ENCODE measurements at places on chromosomes 6 and 20.

DNA sequence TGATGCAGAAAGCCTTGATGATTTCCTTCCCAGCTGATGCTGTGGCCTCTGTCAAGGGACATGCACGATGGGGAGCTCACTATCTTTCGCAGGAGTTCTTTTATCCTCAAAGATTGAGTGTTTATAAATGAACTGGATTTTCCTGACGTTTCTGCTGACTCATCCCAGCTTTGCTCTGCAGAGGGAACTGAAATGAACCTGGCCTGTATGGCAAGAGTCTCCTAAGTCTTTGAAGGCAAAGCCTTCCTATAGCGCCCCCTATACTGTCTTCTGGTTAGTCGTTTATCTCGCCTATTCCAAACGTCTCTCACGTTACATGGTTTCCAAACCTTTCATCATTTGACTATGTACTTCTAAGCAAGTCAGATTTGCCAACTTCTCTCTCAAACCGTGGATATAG, 565.3 kb downstream of the KIF16B start:
- no peak for DNase-seq

DNA sequence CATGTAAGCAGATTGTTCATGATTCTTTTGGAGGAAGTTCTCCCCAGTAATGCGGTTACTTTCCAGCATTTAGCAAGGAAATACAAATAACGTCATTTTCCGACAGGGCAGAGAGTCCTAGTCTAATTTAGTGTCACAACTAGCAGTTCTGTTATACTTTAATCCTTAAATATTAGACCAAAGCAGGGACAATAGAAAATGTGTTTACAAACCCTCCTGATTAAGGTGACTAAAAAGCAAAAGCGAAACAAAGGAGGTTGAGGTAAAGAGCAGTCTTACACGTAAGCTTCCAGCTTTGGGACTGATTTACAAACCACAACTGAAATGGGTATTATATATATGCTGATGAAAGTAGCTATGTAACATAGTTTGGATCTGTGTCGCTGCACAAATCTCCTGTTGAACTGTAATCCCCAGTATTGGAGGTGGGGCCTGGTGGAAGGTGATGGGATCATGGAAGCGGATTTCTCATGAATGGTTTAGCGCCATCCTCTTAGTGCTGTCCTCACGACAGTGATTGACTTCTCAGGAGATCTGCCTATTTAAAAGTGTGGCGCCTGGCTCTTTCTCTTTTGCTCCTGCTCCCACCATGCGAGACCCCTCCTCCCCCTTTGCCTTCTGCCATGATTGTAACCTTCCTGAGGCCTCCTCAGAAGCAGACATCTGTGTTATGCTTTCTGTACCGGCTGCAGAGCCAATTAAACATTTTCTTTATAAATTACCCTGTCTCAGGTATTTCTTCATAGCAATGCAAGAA, 81.9 kb downstream of the PLCB1 start:
- DNase-seq: no peak

DNA sequence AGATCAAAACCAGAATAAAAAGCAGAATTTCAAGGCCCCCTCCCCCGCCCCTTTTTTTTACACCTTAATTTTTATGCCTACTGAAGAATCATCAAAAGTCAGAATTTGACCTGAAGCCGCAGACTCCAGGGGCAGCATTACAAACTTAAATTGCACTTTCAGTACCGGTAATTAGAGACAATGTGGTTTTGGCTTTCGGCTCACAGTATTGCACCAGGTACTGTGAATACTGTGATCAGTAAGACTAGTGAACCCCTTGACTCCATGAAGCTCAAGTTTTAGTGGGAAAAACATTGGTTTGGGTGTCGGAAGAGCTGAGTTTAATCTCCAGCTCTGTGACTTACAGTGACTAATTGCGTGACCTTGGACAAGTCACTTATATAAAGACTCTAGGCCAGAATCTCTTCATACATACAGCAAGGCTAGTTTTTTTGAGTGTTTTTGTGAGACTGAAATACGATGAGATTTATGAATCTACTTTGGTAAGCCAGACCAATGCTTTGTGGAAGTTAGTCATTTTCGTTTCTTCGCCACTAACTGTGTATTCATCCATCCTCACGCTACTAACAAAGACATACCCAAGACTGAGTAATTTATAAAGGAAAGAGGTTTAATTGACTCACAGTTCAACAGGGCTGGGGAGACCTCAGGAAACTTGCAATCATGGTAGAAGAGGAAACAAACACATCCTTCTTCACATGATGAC, 114.7 kb downstream of the SASH1 start:
- DNase-seq: no peak

GRCh38 chr6:50962213-50962759, 143.6 kb downstream of the TFAP2B start:
- DNase-seq: no peak

GRCh38 chr6:111852725-111853124, 20.5 kb downstream of the FYN start:
- no peak for DNase-seq

- DNase-seq: no peak
Observed at GRCh38 chr6:30127238-30128093, 8.5 kb upstream of the TRIM40 start.

GRCh38 chr6:64497634-64498033, 862.0 kb downstream of the PHF3 start:
- no peak for DNase-seq

- DNase-seq: no peak
Observed at GRCh38 chr6:149130508-149130907, 187.0 kb upstream of the TAB2 start.

DNA sequence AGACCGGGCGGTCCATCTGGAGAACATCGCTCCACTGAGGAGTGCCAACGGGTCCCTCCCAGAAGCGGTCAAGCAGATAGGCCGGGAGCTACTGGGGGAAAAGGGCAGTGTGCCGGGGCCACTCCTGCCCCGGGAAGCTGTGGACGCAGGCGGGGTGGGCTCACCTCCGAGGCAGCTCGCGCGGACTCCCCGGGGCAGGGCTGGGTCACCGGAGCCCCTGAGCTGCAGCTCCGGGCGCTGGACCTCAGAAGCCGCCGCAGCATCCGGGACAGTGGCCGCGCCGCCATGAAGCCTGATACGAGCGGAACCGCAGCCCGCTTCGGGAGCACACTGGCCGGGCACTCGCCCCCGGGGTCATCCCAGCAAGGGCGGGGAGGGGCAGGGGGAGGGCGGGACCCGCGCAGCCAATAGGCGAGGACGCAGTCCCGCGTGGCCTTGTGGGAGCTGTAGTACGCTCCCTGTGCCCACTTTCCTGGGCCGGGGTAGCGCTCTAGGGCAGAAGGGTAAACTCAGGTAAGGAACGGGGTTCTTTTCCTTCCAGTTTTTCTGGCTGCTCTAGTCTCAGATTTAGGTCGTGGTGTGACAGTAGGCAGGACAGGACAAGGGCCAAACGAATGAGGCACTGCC, at the start of gene MOCS1:
MOCS1 (minus strand) TSS at position 332 of the 627 bp plus-strand sequence; CDS start at position 287, 45 bp downstream.
- DNase-seq: peak; percentile 78

DNA sequence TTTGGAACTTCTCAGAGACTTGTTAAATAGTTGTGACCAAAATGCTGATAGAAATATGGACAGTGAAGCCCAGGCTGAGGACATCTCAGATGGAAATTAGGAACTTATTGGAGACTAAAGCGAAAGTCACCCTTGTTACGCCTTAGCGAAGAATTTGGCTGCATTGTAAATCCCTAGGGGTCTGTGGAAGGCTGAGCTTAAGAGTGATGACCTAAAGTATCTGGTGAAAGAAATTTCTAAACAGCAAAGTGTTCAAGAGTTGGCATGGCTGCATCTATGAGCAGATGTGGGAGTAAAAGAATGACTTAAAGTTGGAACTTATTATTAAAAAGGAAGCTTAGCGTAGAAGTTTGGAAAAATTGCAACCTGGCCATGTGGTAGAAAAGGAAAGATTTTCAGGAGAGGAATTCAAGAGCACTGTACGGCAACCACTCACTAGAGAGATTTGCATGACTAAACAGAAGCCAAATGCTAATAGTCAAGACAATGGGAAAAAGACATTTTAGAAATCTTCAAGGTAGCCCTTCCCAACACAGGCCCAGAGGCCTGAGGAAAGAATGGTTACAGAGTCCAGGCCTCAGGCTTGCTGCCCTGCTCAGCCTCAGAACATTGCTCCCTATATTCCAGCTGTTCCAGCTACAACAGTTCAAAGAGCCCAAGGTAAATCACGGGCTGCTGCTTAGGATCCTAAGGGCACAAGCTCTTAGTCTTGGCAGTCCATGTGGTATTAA, 61.6 kb upstream of the TNFRSF21 start:
- DNase-seq: no peak

DNA sequence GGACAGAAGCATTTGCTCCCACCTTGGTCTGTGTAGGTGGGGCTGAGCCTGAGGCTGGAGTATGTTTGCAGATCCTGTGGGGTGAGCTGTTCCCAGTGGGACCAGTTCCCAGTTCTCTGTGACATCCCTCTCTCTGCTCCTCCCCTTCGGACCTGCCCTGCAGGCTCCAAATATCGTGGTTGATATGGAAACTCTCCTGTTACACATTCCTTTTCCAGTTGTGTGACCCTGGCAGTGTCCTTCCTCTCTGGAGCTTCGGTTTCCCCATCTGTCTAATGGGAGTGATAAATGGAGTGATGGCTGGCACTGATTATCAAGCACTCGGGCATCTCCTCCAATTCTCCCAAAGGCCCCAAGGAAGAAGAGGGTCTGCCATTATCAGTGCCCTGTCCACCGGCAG, 15.7 kb upstream of the TGM2 start:
- no peak for DNase-seq

GRCh38 chr6:1596088-1596852, 13.4 kb upstream of the FOXC1 start:
- DNase-seq: peak; percentile 92

DNA sequence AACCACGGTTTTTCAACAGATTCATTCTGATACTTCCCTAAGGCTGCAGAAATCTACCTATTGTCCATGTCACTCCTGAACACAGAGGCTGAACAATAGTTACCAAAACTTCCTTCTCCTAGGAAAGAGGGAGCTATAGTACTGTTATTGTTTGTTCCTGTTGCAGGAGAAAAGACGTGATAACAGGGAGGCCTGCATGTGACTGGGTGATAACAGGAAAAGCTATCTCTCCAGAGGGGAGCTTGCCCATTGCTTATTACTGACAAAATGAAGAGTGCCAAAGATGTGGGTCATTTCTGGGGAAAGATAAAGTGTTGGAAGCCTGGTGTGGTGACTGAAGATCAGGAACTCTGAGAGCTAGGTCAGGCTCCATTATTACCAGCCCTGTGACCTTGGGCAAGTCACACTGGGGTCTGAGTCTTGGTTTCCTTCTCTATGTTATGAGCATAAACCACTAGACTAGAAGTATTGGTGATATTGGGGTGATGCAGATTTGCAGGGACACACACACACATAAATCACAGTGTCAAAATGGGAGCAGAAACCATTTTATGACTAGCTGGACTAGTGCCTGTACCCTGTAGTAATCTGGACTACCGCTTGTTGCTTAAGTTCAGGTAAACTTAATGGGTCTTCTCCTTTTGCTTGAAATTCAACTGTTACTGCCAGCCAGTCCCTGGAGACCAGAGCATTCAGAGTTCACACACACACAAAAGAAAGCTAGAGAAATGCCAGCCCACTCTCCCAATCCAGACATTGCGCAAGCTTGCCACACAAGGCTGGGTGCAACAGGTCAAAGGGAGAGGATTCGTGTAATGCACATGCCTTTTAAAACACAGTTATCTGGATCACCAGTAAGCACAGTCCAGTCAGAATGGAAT, 136.0 kb upstream of the CNR1 start:
- DNase-seq: no peak

- DNase-seq: no peak
Observed at GRCh38 chr6:231779-232178, 60.5 kb upstream of the DUSP22 start.

DNA sequence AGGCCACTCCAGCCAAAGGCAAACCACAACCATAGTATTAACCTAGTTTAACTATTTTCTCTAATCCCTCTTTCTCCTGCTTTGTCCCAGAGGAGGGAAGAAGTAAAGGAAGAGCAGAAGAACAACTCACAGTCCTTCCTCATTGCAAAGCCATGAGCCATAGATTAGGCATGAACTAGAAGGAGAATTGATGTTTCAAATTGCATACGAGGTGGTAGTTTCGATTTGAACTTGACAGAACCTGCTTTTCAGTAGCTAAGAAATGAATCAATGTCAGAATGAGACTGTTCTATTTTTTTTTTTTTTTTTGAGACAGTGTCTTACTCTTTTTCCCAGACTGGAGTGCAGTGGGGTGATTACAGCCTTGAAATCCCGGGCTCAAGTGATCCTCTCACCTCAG, 48.3 kb downstream of the PROKR2 start:
- DNase-seq: no peak

GRCh38 chr6:128068119-128068479, 167.2 kb upstream of the THEMIS start:
- DNase-seq: no peak

GRCh38 chr6:139392794-139393193, 18.3 kb upstream of the CITED2 start:
- no peak for DNase-seq

DNA sequence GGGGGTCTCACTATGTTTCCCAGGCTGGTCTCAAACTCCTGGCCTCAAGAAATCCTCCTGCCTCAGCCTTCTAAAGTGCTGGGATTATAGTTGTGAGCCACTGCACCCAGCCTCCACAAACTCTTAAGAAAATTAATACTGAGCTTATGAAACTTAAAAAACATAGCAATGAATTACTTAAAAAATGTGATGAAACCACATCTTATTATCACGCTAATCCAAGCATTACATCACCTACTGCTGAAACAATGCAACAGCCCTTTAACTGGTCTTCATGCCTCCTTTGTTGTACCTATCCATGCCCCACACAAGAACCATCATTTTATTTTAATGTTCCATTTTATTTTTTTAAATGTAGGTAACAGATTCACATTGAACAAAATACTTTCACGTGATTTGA, 24.9 kb downstream of the SESN1 start:
- no peak for DNase-seq

DNA sequence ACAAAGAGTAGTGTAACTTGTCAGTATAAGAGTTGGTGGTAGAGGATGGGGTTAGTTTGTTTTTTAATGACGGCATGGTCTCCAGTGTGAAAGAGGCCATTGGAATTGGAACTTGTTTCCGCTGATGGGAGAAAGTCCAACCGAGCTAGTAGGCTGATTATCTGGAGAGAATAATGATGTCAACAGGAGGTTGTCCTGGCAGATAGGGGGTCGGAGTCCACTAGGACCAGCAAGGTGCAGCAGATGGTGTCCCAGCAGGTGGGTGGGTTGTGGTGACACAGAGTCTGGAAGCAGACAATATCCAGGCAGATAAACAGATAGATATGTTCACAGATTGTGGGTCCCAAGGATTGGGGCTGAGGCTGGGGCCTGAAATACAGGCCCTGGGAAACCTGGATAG, 35.1 kb downstream of the PKIB start:
- DNase-seq: peak; percentile 34
